A375 (cell line): ENCODE measurements at places on chromosomes 7 and 10. TPM values are rescaled to one million over a fixed set of nuclear protein-coding genes. Genes with fewer than 3 reads are reported as not detected.

Gene NFE2L3
- total RNA-seq = 22.6 and 22.7 TPM in 2 replicates

Gene FANK1
- total RNA-seq = 0.85 and 2.8 TPM in 2 replicates

Gene NUTM2B
- 0.42 and 0.91 TPM in 2 replicates for total RNA-seq

Gene SPDYE2
- not detected in 2 replicates for total RNA-seq

Gene NUTM2E
- total RNA-seq = not detected in 2 replicates

Gene AKR1C1
- 2.2 and 3.2 TPM in 2 replicates for total RNA-seq

Gene TFEC
- total RNA-seq = 0.34 and 0.40 TPM in 2 replicates

Gene CPA2
- total RNA-seq = 0.48 TPM in 1 of 2 replicates, not detected in the other

Gene ASL
- total RNA-seq = 36.3 and 43.8 TPM in 2 replicates

Gene GNAT3
- total RNA-seq = not detected in 2 replicates

Gene OR9A2
- total RNA-seq = 0.38 TPM in 1 of 2 replicates, not detected in the other

Gene FRMD4A
- 61.6 and 66.7 TPM in 2 replicates for total RNA-seq

Gene C7orf57
- 0.08 and 0.32 TPM in 2 replicates for total RNA-seq

Gene PRPS1L1
- total RNA-seq = not detected in 2 replicates

Gene SEC61A2
- 2.5 and 5.4 TPM in 2 replicates for total RNA-seq

Gene TMEM140
- total RNA-seq = 1.8 and 2.9 TPM in 2 replicates

Gene KBTBD2
- 33.3 and 33.8 TPM in 2 replicates for total RNA-seq

Gene PAPOLB
- total RNA-seq = not detected in 2 replicates

Gene FAM25C
- 2.2 TPM in 1 of 2 replicates, not detected in the other for total RNA-seq

Gene HILPDA
- total RNA-seq = 8.9 and 10.9 TPM in 2 replicates

Gene HOGA1
- 1.7 and 1.9 TPM in 2 replicates for total RNA-seq

Gene IFIT1B
- total RNA-seq = not detected in 2 replicates

Gene CRYGN
- not detected in 2 replicates for total RNA-seq

Gene ABCC2
- 13.4 and 16.9 TPM in 2 replicates for total RNA-seq

Gene TRIM50
- not detected in 2 replicates for total RNA-seq

Gene SPOCK2
- 0.75 and 0.85 TPM in 2 replicates for total RNA-seq

Gene FZD1
- total RNA-seq = 12.8 and 14.3 TPM in 2 replicates

Gene CCL24
- not detected in 2 replicates for total RNA-seq

Gene NACAD
- 0.41 and 0.45 TPM in 2 replicates for total RNA-seq

Gene TCAF2
- total RNA-seq = 4.1 and 4.4 TPM in 2 replicates

Gene DYNC1I1
- 0.94 and 3.7 TPM in 2 replicates for total RNA-seq

Gene CNOT4
- 13.2 and 14.2 TPM in 2 replicates for total RNA-seq

Gene CPN1
- total RNA-seq = 8.6 and 11.1 TPM in 2 replicates

Gene TACC2
- 20.6 and 25.4 TPM in 2 replicates for total RNA-seq

Gene CYP2W1
- total RNA-seq = not detected in 2 replicates

Gene GTF2IRD1
- 16.1 and 17.6 TPM in 2 replicates for total RNA-seq

Gene TPK1
- total RNA-seq = 3.8 and 7.0 TPM in 2 replicates

Gene ADGRA1
- total RNA-seq = not detected in 2 replicates

Gene PNLIPRP3
- 0.03 TPM in 1 of 2 replicates, not detected in the other for total RNA-seq

Gene C10orf143
- 0.19 and 1.4 TPM in 2 replicates for total RNA-seq

Gene NPY4R
- total RNA-seq = not detected in 2 replicates

Gene CRTAC1
- not detected in 2 replicates for total RNA-seq

Gene RET
- not detected in 2 replicates for total RNA-seq

Gene VWDE
- 0.82 and 1.5 TPM in 2 replicates for total RNA-seq

Gene SAMD9
- total RNA-seq = 5.9 and 8.9 TPM in 2 replicates

Gene CALML3
- not detected in 2 replicates for total RNA-seq

Gene KDM7A
- 7.1 and 15.8 TPM in 2 replicates for total RNA-seq

Gene CYP3A7
- not detected in 2 replicates for total RNA-seq

Gene CYP3A4
- not detected in 2 replicates for total RNA-seq

Gene DNAJC30
- 3.1 and 3.6 TPM in 2 replicates for total RNA-seq

Gene NUTM2A
- 0.45 and 1.3 TPM in 2 replicates for total RNA-seq

Gene ENO4
- 0.16 and 0.45 TPM in 2 replicates for total RNA-seq

Gene ALOX5
- 0.30 TPM in 1 of 2 replicates, not detected in the other for total RNA-seq

Gene OR2A12
- not detected in 2 replicates for total RNA-seq

Gene HUS1
- total RNA-seq = 26.1 and 39.5 TPM in 2 replicates

Gene GBF1
- 23.5 and 26.4 TPM in 2 replicates for total RNA-seq

Gene TPST1
- 24.7 and 25.4 TPM in 2 replicates for total RNA-seq

Gene MRC1
- not detected in 2 replicates for total RNA-seq
